ENCODE measurements at places on chromosomes 2 and 18. TPM values are rescaled to one million over a fixed set of nuclear protein-coding genes. Genes with fewer than 3 reads are reported as not detected.

DCC gene
- 11.3 TPM for total RNA-seq

SPHKAP gene
- not detected for total RNA-seq

GRCh38 chr2:143577489-143577888, 448.3 kb downstream of the ARHGAP15 start:
- DNase-seq, result no peak

DNA sequence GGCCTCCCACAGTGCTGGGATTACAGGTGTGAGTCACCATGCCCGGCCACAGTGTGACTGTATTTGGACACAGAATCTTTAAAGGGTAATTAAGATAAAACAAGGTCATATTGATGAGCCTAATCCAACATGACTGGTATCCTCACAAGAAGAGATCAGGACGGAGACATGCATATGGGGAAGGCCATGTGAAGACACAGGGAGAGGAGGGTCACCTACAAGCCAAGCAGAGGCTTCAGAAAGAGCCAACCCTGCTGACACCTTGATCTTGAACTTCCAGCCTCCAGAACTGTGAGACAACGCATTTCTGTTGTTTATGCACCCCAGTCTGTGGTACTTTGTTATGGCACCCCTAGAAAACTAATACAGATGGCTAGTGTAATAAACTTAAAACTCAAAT, 72.4 kb downstream of the REV1 start:
- DNase-seq, result no peak

- no peak for DNase-seq
Observed at GRCh38 chr2:220940646-220941045, 631.5 kb downstream of the EPHA4 start.

GRCh38 chr2:138432971-138433370, 68.6 kb upstream of the SPOPL start:
- no peak for DNase-seq

GRCh38 chr2:201855356-201855755, 49.0 kb downstream of the CDK15 start:
- DNase-seq, result no peak

GRCh38 chr18:13804305-13804704, 19.6 kb upstream of the MC5R start:
- DNase-seq, result no peak

DNA sequence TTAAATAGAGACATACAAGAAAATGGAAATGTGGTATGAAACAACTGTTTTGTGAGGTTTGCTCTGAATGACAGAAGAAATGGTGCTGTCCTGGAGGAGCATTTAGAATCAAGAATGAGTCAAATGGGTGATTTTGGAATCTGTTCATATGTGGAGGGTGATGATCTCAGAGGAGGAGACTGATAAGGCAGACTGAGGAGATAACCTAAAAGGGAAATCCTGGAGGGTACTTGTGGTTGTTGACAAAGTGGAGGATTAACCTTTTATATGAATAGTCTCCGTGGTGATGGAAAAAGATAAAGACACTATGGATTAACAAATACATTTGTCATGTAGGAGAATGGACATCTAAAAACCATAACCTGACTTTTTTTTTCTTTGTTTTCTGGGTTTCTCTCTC, 74.1 kb downstream of the MMADHC start:
- no peak for DNase-seq

PLB1 gene
- total RNA-seq, result not detected

DNA sequence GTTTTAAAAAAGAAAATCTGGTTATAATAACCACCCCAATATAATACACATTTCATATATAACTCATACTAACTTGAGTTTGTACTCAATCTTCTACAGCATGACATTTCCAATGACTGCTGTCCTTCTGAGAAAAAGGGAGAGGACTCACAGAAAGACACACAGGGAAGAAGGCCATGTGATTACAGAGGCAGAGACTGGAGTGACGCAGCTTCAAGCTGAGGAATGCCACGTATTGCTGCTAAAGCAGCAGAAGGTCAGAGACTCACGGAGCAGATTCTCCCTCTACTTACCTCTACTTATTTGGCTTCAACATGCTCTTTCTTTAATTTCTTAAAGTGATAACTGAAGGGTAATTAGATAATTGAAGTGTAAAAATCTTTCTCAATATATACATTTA, 753.5 kb upstream of the PKDCC start:
- no peak for DNase-seq

GRCh38 chr18:24432618-24433017, 6.1 kb downstream of the IMPACT start:
- no peak for DNase-seq

DNA sequence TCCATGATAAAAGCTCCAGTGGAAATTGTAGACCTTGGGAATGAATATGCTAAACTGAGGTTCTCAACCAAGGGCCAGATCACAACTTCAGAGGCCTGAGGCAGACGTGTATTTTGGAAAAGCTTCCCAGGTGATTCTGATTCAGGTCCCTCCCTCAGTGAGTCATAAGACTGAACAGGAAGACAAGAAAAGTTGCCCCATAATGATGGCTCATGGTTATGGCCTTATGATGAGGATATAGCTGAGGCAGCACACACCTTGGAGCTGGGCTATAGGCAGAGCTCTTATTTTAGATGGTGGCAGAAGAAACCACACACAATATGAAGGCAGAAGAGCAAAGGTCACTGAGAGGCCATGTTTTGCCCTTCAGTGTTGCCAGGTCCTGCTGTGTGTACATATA, 9.6 kb downstream of the ANTXR1 start:
- no peak for DNase-seq

WDR35 gene
- 19.0 TPM for total RNA-seq

DTNA gene
- total RNA-seq, result 13.3 TPM

DNA sequence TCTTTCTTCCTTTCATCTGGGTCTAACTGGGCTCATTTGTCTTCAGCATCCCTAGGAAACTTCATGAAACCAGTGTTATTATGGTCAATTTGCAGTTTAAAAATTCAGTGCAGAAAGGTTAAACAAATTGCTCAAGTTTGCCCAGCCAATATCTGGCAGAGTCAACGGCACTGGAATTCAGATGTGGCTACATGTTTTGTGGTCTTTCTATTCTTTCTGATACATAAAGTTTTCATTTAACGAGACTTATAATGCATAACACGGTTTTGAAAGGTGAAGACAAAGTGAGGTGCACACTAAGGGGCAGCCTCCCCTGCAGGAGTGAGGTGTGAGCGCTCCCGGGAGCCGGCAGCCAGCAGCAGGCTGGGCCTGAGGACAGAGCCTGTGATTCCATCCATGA, 164.6 kb downstream of the RTP5 start:
- DNase-seq, result no peak

LRRC30 gene
- not detected for total RNA-seq

DNA sequence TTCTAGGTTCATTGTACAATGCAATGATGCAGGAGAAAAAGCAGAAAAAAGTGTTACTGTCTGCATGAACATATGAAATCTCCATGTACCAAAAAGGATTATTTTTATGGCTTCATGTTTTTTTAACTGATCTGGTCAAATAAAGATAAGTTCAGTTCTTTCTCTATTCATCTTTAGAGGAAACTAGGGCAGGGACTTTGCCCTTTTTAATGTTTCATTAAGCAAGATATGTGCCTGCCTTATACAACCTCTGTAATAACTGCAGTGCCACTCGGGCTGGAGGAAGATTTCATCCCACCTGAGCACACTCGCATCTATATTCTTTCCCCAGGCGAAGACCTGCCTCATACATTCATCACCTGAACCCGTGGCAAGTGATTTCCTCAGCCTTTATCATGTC, 157.9 kb upstream of the DDX18 start:
- DNase-seq, result no peak

DNA sequence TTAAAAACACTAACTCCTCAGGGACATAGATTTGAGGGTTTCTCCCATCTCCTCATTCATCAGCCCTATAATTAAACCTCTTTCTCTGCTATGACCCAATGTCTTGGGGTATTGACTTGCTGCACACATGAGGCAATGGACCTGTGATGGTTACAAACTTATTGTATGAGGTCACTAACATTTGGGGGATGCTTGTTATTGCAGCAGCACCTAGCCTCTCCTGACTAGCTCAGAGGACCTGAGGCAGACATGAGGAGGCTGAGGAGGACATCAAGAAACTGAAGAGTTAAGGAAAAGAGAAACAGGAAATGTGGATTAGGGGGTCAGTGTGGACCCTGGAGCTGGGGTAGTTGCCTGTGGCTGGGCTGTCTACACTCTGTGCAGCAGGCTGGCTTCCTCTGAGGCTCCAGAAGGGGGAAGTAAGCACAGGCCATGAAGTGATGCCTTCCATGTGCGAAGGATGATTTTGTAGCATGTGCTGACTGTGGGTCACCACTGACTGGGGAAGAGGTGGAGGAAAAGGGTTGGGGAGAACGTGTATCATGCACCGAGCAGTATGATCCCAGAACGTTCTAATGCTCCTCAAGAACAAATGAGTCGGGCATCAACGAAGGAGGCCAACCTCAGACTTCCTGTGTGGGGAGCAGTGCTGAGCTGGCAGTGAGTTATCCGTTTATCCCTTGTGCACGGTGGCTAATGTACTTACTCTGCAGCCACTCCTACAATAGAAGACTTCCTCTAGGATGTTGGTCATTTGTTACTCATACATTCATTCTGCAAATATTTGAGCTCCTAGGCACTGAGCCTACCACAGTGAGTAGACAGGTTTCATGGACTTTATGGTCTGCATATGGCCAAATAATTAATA, 42.1 kb upstream of the RFX8 start:
- no peak for DNase-seq

IGFBP5 gene
- 140 TPM for total RNA-seq

SLC5A7 gene
- 3.0 TPM for total RNA-seq

DNA sequence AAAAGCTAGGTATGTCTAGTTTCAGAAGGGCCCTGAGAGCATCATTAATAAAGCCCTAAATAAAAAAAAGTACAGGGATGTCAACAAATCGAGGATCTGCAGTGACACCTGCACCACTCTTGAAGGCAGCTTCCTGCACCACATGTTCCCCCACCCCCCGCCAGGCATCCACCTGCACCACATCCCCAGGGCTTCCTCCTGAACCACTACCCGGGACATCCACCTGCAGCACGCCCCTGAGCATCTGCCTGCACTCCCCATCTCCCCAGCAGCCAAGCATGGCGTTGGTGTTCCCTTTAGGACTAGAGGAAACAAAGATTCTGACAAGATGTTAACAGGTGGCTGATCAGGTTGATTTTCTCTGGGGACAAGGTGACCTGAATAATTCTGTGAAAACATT, 55.2 kb downstream of the DLGAP1 start:
- no peak for DNase-seq

GRCh38 chr18:77063260-77063659, 69.3 kb downstream of the MBP start:
- no peak for DNase-seq

DNA sequence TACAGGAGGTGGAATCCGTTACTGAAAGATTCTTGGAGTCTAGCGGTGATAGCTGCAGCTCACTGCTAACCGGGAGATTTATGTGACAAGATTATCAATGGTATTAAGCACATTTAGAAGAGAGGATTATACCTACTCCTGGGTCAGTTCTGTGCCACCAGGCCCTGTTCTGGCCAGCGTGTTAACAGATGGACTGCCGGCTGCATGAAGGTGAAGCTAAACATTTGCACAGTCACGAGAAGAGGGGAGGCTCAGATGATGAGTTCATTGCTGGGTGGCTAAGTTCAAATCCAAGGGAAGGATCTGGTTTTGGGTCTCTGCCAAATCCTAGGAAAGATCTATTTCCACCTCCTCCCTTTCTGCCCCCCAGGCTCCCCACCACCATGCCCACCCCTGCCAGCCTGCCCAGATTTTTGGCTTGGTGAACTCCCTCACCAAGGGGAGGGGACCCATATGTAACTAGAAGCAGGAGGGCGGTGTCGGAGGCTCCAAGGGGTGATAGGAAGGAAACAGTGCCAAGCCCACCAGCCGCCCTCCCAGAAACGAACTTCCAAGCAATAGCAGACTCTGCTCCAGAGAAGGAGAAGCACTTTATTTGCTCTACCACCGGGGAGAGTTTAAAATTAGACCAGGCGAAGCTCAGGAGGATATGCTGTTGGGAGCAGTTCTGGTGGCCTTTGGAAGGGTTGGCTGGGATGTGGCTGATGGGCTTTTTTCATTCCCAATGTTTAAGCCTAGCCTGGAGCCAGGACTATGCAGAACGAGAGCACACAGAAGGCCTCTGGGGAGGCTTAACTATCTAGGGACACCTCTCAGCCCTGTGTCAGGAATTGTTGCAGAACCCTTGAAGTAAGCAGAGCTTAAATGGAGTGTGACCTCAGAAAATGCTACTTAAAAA, 200.5 kb downstream of the KLHL29 start:
- DNase-seq, result no peak

DNA sequence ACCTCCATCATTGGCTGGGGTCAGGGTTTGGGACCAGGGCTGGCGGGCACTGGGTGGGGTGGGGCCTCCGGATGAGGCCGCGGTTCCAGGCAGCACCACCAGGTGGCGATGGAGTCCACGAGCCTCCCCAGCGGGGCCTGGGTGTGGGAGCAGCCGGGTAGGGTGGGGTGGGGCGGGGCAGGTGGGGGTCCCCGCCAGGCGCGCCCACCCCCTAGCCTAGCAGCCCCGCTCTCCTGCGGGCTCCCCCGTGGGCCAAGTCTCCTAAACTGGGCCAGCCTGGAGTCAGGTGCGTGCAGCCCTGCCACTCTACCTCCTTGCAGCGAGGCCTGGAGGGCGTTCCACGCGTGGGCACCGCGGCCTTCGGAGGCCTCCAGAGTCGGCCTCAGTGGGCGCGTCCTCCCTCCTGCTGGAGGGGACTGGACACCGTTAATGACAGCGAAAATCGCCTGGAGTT, 187.5 kb downstream of the TWIST2 start:
- DNase-seq, result peak; percentile 74

GRCh38 chr18:73724958-73725357, 422.7 kb downstream of the FBXO15 start:
- no peak for DNase-seq

DNA sequence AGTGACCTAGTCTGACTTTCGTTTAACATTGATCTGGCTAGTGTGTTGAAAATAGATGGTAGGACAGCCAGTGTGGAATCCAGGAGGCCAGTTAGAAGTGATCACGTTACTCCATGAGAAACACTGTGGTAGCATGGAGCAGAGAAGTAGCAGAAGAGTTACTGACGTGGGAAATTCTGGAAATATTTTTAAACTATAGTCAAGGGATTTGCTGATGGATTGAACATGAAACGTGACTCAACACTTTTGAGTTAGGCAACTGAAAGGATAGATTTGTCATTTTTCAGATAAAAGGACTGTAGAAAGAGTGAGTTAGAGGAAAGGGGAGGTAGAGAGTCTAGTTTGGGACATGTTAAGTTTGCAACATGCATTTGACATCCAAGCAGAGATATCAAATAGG, 130.4 kb downstream of the IRS1 start:
- DNase-seq, result no peak
